ENCODE measurements at places on chromosomes 6 and 20. TPM values are rescaled to one million over a fixed set of nuclear protein-coding genes. Genes with fewer than 3 reads are reported as not detected.

BEND6 gene
- not detected for total RNA-seq

HLA-DRB1 gene
- 630 TPM for total RNA-seq

TUBB1 gene
- total RNA-seq = 0.09 TPM

- DNase-seq = no peak
Measured at GRCh38 chr6:145225500-145225899, 509.8 kb downstream of the EPM2A start.

DNA sequence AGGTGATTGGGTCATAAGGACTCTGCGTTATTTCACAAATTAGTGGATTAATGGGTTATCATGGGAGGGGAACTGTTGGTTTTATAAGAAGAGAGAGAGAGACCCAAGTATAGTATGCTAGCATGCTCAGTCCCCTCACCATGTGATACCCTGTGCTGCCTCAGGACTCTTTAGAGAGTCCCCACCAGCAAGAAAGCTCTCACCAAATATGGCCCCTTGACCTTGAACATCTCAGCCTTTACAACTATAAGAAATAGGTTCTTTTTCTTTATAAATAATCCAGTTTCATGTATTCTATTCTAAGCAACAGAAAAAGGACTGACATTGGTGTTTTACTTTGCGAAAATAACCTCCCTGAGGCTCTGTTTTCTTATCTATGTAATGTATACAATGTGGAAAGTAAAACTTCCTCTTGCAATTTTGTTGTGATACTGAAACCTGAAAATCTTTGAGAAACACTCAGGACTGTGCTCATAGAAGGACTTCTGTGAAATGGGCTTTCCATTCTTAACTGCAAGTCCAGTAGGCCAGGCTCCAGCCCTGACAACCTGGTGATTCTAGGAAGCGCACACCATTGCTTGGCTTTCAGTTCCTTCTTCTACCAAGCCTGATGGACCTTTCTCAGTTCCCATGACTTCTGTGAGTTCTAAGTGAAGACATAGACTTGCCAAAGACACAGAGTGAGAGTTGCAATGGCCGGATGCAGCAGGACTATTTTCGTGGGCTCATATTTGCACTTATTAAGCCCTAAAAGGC is 21.9 kb downstream of the SIRPD start:
- DNase-seq = no peak

DNA sequence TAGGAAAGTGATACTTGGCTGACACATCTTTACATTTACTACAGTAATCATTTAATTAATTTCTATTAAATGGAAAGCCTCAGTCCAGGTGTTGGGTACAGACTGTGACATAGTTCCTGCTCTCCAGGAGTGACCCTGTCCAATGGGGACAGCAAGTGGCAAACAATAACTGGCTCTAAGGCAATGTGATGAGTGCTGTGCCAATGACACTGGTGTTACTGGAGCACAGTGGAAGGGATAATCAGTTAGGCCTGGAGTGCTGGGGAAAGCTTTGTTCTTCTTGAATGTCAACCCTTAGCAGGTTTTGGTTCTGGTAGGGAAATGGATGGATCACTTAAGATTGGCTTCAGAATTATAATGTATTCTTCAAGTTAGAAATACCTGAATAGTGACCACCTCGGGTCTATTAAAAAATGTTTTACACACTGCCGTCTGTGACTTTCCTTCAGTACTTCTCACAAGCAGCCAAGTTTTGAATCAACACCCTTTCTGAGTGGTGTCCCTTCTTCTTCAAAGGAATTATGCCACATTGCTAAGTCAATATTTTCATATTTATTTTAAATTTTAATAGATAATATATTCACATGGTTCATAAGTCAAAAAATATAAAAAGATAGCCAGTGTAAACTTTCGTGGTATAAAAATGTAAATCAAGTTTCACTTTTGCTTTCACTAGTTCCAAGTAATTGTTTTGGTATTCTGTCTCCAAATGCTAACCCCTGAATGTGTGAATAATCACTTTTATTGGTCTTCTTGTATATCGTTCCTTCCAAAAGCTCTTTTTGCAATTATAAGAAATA is 9.6 kb downstream of the CMTR1 start:
- DNase-seq = no peak

- no peak for DNase-seq
Measured at GRCh38 chr6:159983641-159984080, 14.8 kb downstream of the IGF2R start.

DNA sequence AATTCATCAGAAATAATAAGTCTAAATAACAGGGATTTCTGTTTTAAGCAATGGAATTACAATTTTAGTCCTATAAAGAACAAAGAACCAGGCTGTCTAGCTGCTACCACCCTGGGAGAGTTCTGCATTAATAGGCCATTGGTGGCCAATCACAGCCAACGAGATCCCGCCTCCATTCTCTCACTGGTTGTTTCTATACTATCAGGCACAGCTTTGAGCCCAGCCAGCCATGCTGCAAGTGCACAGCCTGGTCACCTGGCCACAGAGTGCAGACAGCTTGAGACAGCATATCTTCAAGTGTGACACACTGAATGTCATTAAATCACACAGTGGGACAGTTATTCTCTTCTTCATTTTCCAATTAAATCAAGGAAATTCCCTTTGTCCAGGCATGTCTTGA is 16.1 kb upstream of the RAB22A start:
- DNase-seq = no peak

DNA sequence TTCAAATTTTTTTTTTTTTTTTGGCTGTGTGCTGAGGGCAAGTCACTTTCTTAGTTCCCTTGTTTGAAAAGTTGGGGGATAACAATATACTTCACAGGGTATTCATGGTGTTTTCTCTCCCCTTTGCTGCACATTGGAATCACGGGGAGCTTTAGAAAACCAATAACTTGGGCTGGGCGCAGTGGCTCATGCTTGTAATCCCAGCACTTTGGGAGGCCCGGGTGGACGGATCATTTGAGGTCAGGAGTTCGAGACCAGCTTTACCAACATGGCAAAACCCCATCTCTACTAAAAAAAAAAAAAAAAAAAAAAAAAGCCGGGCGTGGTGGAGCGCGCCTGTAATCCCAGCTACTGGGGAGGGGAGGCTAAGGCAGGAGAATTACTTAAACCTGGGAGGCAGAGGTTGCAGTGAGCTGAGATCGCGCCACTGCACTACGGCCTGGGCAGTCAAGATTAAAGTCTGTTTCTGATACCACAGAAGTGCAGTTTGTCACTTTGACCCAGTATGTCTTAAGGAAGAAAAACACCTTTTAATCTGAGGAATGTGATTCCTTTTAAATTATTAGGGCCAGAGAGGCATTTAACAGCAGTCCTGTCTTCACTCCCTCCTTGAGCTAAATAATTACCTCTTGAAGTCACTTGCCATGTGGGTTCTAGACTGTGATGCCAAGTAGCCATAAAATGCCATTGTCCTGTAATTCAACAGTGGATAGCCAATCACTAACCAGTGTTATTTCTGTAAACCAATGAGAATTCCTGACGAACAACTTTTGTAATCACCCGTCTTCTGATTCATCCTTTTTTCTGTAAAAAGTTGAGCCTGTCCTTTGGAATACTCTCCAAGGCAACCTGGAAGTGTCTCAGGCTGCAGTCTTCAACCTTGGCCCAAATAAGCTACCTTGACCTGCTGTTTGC is 16.1 kb downstream of the SRSF3 start:
- DNase-seq = no peak

GRCh38 chr6:37160922-37161778 is 8.8 kb upstream of the PIM1 start:
- no peak for DNase-seq

GRCh38 chr6:29011276-29011734 is 6.2 kb upstream of the ZNF311 start:
- no peak for DNase-seq

DNA sequence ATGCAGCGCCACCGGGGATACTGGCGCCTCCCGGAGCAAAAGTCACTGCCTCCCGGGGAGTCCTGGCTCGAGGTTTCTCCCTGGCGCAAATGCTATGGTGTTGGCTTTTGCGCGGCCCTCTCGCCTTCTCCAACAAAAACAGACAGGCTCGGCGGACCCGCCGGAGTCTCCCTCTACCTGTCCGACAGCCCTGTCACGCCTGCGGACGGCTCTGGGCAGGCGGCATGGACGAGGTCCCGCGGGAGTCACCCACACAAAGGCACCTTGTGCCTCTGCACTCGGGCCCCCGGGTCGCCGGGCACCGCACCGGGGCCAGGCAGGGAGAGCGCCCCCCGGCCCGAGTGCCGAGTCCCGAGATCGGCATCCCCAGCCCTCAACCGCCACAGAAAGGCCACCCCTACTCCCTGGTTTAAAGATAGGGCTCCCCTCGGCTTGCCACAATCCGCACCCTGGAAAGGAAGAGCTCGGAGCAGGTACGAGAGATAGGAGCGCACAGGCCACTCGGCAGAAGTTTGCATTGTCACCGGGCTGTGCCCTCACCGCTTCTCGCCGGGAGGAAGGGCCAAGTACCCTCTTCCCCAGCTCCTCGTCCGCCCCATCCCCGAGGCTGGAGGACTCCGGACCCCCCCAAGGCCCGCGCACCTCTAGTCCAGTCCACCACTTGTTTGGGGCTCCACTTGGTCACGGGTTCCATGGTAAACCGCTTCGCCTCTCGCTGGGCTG is 903 bp downstream of the CNKSR3 start:
- DNase-seq = no peak

DNA sequence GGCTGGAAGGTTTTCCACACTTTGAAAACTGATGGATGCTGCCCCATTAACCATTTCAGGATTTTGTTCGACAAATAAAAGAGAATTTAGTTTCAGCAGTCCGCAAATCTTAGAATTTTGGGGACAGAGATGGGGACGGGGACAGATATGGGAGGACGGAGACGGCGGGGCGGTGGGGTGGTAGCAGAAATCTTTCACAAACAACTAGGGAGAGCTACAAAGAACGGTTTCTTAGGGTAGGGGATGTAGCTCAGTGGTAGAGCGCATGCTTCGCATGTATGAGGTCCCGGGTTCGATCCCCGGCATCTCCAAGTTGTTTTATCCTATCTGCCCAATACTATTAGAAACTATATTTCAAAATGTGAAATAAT is 15.1 kb downstream of the HMGN4 start:
- peak; percentile 69 for DNase-seq

DNA sequence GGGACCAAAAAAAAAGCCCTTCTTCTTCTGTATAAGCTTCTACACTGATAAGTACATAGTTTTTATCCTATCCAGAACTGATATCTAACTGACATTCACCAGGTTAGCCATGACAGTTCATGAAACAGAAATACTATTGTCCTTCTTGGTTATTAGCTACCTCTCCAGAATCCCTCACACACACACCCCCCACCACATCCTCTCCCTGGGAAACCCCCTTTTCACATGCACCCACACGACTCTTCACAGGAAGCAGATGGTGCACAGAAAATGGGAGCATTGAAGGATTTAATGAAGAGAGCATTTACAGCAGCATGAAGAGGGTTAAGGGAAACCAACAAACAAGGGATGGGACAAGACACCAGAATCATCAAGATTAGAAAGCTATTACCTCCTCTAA is 88.9 kb downstream of the FHL5 start:
- no peak for DNase-seq

DNA sequence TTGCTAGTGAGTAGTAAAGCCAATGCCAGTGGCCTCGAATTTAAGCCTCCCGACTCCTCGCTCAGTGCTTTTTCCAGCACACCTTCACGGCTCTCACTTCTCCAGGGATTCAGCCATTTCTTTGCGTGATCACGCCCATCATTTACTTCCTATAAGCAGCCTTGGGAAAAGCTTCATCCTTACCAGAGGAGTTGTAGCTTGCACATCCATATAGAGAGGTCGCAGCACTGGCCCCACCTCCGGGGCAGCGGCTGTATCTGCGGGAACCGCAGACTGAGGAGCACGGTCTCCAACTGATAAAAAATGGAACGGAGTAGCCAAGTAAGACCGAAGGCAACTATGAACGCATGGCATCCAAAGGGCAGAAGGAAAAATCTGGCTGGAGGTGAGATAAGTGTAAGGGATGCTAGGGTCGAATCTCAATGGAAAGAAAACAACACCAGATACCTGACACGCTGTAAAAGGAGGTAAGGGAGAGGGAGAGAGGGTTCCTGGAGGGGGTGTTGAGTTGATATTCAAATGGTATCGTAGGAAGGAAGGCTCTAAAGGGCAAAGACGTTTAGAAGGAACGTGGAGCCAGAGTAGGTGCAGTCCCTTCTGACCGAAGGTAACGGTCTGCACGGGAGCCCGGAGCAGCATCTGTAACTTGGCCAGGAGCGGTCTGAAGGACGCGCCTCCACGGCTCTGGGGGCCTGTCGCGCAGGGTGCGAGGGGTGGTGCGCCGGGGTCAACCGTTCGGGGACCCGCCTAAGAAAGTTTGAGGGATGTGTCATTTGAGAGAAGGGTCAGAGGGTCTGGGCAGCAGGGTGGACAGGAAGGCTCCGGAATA is 640 bp downstream of the NFS1 start:
- DNase-seq = no peak

- DNase-seq = no peak
Measured at GRCh38 chr6:16267428-16268263, 29.3 kb downstream of the GMPR start.

GRCh38 chr6:3237761-3238662 is 10.6 kb upstream of the TUBB2B start:
- no peak for DNase-seq

DNA sequence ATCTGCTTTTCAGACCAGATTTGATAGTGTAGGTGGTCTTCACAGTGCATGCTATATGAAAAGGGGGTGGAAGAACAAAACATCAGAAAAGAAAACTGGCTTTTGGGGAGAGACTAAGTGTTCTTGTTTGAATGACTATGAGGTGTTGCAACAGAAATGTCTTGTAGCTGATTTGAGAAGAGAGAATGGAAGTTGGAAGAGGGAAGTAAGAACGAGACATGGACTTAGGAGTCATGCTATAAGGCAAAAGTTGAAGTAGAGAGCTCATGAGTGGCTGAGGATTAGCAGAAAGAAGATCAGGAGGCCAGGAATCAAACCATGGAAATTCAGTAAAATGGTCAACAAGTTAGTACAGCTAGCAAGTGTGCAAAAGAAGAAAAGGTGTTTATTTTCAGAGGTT is 32.1 kb downstream of the FNDC1 start:
- no peak for DNase-seq

DNA sequence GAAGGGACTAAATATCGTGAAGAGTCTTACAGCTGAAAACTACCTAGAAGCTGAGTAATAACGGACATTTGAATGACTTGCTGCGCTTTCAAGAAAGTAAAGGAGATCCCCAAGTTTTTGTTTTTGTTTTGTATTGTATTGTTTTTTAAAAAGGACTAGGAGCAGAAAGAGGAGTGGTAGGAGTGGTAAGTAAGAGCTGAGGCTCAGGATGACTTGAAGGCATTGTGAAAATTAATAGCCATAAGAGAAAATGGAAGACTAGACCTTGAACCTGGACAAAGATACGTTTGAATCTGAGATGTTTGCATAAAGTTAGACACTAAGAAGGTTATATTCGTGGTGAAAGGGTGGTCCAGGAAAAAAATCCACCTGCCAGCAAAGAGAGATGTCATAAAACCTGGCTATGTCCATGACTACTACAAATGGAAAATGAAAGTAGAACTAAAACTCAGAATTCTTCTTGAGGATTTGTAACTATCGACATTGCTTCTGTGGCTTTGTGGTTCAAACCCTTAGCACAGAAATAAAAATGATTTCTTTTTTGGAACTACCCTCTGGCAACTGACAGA is 824.8 kb upstream of the FLRT3 start:
- no peak for DNase-seq

- DNase-seq = no peak
Measured at GRCh38 chr6:5729080-5729434, 277.7 kb downstream of the NRN1 start.

All from activated B cell treated with CpG ODN at 0.5 μM for 24 hours (primary cell).